ENCODE measurements at places on chromosomes 3 and 15. TPM values are rescaled to one million over a fixed set of nuclear protein-coding genes. Genes with fewer than 3 reads are reported as not detected.

SENP5 gene
- total RNA-seq, result 21.1 TPM

SAMMSON gene
- total RNA-seq, result not detected

CRELD1 gene
- 29.6 TPM for total RNA-seq

STRC gene
- total RNA-seq, result not detected

TMEM207 gene
- total RNA-seq, result not detected

SEMA6D gene
- 7.0 TPM for total RNA-seq
